Frontal cortex (tissue), 4 donors: ENCODE measurements at places on chromosomes 11 and 22. TPM values are rescaled to one million over a fixed set of nuclear protein-coding genes. Genes with fewer than 3 reads are reported as not detected.

OR52H1 gene
- 0.41 TPM for total RNA-seq

MYBPC3 gene
- not detected for total RNA-seq

OR2D2 gene
- total RNA-seq = 0.41 TPM

NPAS4 gene
- under 0.01 TPM for total RNA-seq

APOBEC3H gene
- total RNA-seq = not detected

CLMP gene
- 50.5 TPM for total RNA-seq

BLID gene
- 1.2 TPM for total RNA-seq

DDI1 gene
- total RNA-seq = not detected

C1QTNF5 gene
- 2.4 TPM for total RNA-seq

PANX3 gene
- total RNA-seq = not detected

SYCE3 gene
- total RNA-seq = not detected

HBG1 gene
- 2.0 TPM for total RNA-seq

ANKK1 gene
- not detected for total RNA-seq

HBD gene
- not detected for total RNA-seq

APOL1 gene
- 1.2 TPM for total RNA-seq

OR10A3 gene
- total RNA-seq = not detected

PHLDA2 gene
- total RNA-seq = not detected

OR10A6 gene
- total RNA-seq = not detected

JAM3 gene
- 39.5 TPM for total RNA-seq

SPON1 gene
- 33.4 TPM for total RNA-seq

SYT12 gene
- total RNA-seq = 0.41 TPM

OR6M1 gene
- not detected for total RNA-seq

PISD gene
- total RNA-seq = 34.2 TPM

BRSK2 gene
- total RNA-seq = 35.9 TPM

MUC5B gene
- total RNA-seq = not detected

PKNOX2 gene
- 4.9 TPM for total RNA-seq

IFT27 gene
- 17.5 TPM for total RNA-seq

CNGA4 gene
- 0.41 TPM for total RNA-seq

CBLIF gene
- not detected for total RNA-seq

KDM4D gene
- 2.0 TPM for total RNA-seq

MICAL2 gene
- total RNA-seq = 14.3 TPM

USP28 gene
- total RNA-seq = 28.1 TPM

OR51B2 gene
- total RNA-seq = 0.41 TPM

F2 gene
- not detected for total RNA-seq

OR2AG1 gene
- not detected for total RNA-seq

SERPIND1 gene
- total RNA-seq = 4.5 TPM

LRFN4 gene
- total RNA-seq = 44.0 TPM
